NCI-H510A treated with DMSO at 0.1 percent for 48 hours (cell line): ENCODE measurements at places on chromosomes 3 and 15.
A peak's percentile ranks its signal among the peaks of the same experiment; 100 is the strongest.

GRCh38 chr3:66740260-66740659 is 239.4 kb upstream of the LRIG1 start:
- no peak for DNase-seq

- peak; percentile 33 for DNase-seq
These were observed 33.1 kb upstream of the CCDC50 start for GRCh38 chr3:191296041-191296541.

GRCh38 chr15:71149646-71150557 is 34.6 kb downstream of the THSD4 start:
- no peak for DNase-seq

DNA sequence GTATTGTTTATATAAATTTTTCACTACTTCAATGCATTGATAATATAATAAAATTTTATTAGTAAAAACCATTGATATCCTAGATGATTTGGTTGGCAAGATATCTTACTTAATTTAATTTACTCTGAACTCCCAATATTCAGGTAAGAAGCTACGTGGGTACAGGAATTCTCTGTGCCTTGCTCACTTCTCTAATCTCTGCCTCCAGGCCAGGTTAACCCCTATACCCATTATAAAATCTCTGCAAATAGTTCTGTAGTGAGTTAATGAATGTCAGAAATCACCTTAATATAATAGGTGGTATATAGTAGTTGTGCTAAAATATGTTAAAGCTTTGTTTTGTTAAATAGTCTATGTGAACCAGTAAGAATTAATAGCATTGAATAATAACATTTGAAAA is 465.2 kb downstream of the NLGN1 start:
- DNase-seq = no peak

DNA sequence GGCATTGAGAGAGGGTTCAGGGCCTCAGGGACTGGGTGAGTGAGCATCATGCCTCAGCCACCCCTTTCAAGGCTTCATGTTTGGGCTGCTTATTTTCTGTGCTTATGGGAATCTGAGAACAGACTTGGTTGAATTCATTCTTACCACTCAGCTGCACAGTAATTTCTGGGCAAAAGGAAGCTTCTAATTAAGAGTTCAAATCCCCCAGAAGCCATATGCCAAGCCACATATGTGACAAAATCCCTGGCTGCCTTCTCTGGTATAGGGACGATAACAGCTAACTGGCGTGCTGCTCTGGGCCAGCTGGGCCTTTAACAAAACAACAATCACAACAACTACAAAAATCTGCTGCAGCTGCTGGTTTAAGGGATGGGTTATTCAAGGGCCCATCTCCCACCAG is 181.0 kb upstream of the ANKRD28 start:
- no peak for DNase-seq

DNA sequence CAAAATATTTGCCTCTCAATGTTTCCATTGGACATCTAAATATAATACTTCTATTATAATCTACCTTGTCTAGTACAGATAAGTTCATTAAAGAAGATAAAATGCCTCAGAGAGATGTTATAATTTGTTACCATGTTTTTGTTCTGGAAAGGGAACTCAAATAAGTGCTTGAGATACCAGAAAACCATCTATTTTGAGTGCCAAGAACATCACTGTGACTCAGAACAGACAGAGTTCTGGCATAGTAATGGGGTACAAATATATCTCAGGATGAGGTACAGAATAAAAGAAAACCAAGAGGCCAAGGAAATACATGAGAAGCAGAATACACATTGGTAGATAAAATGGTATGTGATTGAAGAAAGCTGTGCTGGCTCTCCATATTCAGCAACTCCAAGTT is 58.9 kb downstream of the IMPG2 start:
- no peak for DNase-seq

GRCh38 chr3:129058441-129059200 is 2.0 kb upstream of the GP9 start:
- DNase-seq = peak; percentile 61

GRCh38 chr3:18090377-18090776 is 334.8 kb downstream of the SATB1 start:
- DNase-seq = no peak

- no peak for DNase-seq
These were observed 176.3 kb upstream of the ROPN1 start for GRCh38 chr3:124168271-124168670.

GRCh38 chr3:157500232-157500631 is 3.0 kb downstream of the VEPH1 start:
- no peak for DNase-seq

- DNase-seq = no peak
These were observed 2.3 kb downstream of the SHOX2 start for GRCh38 chr3:158103887-158104327.

GRCh38 chr15:83204697-83205096 is 2.9 kb downstream of the HDGFL3 start:
- no peak for DNase-seq

- DNase-seq = no peak
These were observed 16.9 kb upstream of the C3orf38 start for GRCh38 chr3:88132894-88133293.

- peak; percentile 33 for DNase-seq
These were observed 198.9 kb downstream of the ADAMTS9 start for GRCh38 chr3:64488939-64489338.

GRCh38 chr15:89472785-89473256 is 23.6 kb downstream of the RHCG start:
- DNase-seq = peak; percentile 3

- no peak for DNase-seq
These were observed 32.5 kb downstream of the CHST2 start for GRCh38 chr3:143152043-143152442.

- DNase-seq = no peak
These were observed 204.2 kb downstream of the NFKBIZ start for GRCh38 chr3:102053375-102053989.

DNA sequence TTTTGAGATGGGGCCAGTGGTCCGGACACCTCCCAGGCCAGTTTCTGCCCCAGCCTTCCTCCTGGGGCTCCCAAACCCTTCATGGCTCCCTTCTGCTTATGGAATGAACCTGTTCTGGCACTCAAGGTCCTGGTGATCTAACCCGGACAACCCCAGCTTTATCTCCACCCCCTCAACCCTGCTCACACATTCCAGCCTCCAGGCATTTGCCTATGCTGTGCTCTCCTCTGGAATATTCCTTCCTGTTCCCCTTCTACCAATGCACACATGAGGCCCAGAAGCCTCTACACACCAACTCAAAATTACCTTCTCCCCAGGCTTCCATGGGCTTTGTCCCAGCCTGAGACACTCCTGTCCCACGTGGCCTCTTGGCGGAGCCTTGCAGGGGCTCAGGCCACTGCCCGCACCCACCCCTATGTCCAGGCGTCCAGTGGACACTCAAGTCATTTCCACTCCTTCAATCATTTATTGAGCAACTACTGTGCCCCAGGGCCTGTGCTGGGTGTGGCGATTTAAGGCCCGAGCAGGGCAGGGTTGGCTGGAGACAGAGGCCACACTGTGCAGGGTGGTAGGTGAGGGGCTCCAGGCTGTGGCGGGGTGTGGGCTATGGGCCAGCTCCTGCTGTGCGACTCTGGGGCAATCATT is 18.8 kb downstream of the PLXND1 start:
- no peak for DNase-seq

- no peak for DNase-seq
These were observed 760.8 kb upstream of the SEMA6D start for GRCh38 chr15:46956456-46956855.

DNA sequence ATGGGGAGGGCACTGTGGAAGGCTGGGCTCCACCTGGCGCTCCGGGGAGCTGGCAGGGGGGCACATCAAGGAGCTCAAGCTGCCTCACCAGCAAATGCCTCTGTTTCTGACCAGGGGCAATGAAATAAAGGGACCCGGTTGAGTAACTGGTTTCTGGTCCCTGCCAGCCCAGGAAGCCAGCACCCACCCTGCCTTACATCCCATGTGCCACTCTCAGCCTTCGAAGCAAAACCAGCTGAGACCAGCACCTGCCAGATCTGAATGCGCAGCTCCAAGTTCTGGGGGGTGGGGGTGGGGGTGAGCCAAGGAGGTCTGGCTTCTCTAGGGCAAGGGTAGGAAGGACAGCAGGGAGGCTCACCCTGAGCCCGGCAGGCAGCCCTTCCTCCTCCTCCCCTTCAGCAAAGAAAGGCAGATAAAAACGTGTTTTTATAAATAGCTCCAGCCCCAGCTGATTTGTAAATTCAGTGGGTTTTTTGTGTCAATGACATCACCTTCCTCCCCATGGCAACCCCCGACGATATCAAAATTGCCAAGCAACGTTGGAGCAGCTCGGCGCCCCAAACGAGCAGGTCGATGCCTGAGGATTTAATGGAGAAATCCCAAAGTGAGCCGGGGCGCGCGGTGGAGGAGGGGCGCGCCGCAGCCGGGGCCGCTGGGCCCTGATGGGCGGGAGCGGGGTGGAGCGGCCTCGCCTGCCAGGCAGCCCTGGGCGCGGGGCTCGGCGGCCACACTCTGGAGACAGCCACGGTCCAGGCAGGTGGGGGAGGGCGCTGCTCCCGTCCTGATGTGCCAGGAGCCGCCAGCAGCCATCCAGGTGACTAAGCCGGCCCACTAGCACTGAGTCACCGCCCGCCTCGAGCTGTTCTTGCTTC is at the start of gene PAK6:
Gene PAK6 (plus strand): TSS at position 532 of the 872 bp plus-strand sequence. CDS start 25,723 bp downstream, outside the sequence.
- peak; percentile 47 for DNase-seq
